ENCODE measurements at places on chromosomes 2 and 18.
A peak's percentile ranks its signal among the peaks of the same experiment; 100 is the strongest.

DNA sequence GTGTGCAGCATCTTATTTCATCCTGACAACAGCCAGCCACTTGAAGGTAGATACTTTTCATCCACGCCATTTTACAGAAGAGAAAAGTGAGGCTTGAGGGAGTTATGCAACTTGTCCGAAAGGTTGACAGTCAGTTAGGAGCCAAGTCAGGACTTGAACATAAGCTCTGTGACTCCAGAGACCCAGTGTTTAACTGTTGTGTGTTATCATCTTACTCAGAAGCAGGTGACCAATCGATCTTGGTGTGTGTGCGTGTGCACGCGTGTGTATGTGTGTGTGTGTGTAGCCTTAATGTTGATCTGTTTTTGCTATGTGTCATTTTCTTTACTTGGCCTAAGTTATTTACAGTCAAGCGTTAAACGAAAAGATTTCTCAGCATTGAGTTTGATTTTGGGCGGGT is 22.0 kb downstream of the DRC1 start:
- ATAC-seq, result no peak
- H3K27ac ChIP-seq, result no peak overlapping the region
- H3K4me3 ChIP-seq, result no peak overlapping the region
- no peaks in the 10 kb centered on the region for H3K27me3 ChIP-seq
- no peaks in the 10 kb centered on the region for H3K4me1 ChIP-seq

- no peak for ATAC-seq
- H3K4me3 ChIP-seq, result no peak overlapping the region
- H3K36me3 ChIP-seq, result peaks cover 51% of the 10 kb centered on the region
- no peaks in the 10 kb centered on the region for H3K27me3 ChIP-seq
Measured at GRCh38 chr2:238440331-238440730, 13.6 kb downstream of the ASB1 start.

- H3K4me3 ChIP-seq, result no peak overlapping the region
- no peaks in the 10 kb centered on the region for H3K27me3 ChIP-seq
- ATAC-seq, result no peak
- H3K27ac ChIP-seq, result no peak overlapping the region
- no peaks in the 10 kb centered on the region for H3K4me1 ChIP-seq
Measured at GRCh38 chr2:206031950-206032567, 53.9 kb downstream of the INO80D start.

GRCh38 chr2:234792621-234793022 is 159.2 kb upstream of the SH3BP4 start:
- H3K36me3 ChIP-seq, result no peaks in the 10 kb centered on the region
- H3K27me3 ChIP-seq, result no peaks in the 10 kb centered on the region
- H3K4me3 ChIP-seq, result no peak overlapping the region
- no peak overlapping the region for H3K27ac ChIP-seq

DNA sequence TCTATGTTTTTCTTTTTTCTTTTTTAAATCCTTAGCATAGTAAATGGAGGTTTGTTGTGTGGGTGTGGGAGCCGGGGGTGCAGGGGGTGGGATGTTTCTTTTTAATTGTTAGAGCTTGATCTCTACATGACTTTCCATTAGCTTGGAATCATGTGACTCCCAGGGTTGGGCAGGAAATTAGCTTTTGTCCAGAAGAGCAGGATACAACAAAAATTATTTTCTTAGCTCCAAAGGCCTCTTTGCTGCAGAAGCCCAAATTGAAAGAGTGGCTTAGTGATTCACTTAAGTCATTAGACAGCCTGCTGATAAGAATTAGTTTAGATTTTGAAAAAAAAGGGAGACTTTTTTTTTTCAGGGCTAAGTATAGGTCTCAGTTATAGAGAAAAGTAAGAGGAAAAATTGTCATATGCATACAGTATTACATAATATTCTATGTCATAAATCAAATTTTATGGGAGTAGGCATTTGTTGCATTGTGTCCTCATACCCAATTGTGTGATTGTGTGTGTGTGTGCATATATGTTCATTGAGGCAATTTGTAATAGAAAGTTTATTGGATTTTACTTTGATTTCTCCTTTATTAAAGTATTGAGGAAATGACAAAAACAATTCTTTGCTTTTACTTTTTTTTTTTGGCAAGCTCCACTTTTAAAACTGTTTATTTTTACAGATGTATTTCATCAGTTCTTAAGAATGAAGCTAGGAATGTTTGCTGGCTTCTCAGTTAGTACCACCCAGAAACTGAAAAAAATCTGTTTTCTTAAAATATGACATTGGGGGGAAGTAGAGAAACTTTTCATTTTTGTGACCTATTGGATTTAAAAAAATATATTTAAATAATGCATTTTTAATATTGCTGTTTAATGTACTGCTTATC is 47.4 kb downstream of the TSPYL6 start:
- H3K4me3 ChIP-seq, result no peak overlapping the region
- H3K27me3 ChIP-seq, result no peaks in the 10 kb centered on the region
- H3K36me3 ChIP-seq, result no peaks in the 10 kb centered on the region
- peaks cover 49% of the 10 kb centered on the region for H3K4me1 ChIP-seq
- ATAC-seq, result peak; percentile 52

DNA sequence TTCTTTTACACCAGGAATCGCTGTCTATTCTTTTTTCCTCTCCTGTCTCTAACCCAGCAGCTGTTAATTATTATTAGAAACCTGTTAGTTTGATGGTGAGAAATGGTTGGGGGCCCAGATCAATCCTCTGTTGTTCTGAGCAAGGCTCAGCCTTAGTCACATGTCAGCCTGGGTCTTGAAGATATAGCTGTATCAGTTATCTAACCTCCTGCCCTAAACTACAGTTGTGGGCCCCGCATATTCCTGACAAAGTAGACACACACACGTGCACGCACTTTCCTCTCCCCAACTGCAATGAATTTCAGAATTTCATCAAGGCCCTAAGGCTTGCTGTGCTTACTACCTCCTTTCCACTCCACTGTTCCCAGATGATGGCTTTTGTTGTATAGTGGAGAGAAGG is 54.6 kb downstream of the OLA1 start:
- H3K4me1 ChIP-seq, result no peaks in the 10 kb centered on the region
- no peak overlapping the region for H3K27ac ChIP-seq
- no peaks in the 10 kb centered on the region for H3K27me3 ChIP-seq
- H3K36me3 ChIP-seq, result no peaks in the 10 kb centered on the region
